ENCODE measurements at places on chromosomes 3 and 15. TPM values are rescaled to one million over a fixed set of nuclear protein-coding genes. Genes with fewer than 3 reads are reported as not detected.

- H3K4me3 ChIP-seq, result no peak overlapping the region
- no peaks in the 10 kb centered on the region for H3K4me1 ChIP-seq
- no peak for DNase-seq
- H3K36me3 ChIP-seq, result no peaks in the 10 kb centered on the region
Measured at GRCh38 chr3:33664195-33664594, 53.9 kb downstream of the CLASP2 start.

DNA sequence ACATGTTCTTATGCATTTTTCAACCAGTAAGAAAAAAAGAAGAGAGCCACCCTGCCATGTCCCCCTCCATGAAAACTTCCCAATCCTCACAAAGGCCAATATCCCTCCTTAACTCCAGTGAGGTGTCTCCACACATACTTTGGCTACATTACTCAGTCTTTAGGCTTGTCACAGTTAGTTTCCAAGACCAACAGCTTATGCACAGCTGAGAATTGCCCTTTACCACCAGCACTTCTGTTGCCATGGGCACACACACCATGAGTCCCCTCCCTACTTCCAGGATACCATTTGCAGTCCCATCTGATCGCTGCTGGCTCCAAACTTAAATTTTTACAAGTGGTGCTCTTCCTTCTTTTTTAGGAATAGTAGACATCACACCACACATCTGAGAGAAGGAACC is 150.3 kb upstream of the STRIT1 start:
- DNase-seq, result no peak
- no peak overlapping the region for H3K27ac ChIP-seq
- H3K27me3 ChIP-seq, result no peaks in the 10 kb centered on the region
- H3K36me3 ChIP-seq, result no peaks in the 10 kb centered on the region
- no peak overlapping the region for H3K4me3 ChIP-seq
- no peaks in the 10 kb centered on the region for H3K4me1 ChIP-seq

GRCh38 chr3:16513141-16514020 is at the start of gene RFTN1:
TSS of gene RFTN1 (minus strand) at chr3:16513699. CDS start at chr3:16493869, 19,830 bp downstream.
- peak within 1 kb of the TSS; percentile 76 for H3K27ac ChIP-seq
- H3K4me1 ChIP-seq, result no peaks in the 10 kb centered on the region
- H3K36me3 ChIP-seq, result no peaks in the 10 kb centered on the region
- no peaks in the 10 kb centered on the region for H3K27me3 ChIP-seq

GRCh38 chr15:87871258-87871681 is 385.3 kb downstream of the NTRK3 start:
- H3K36me3 ChIP-seq, result no peaks in the 10 kb centered on the region
- no peak overlapping the region for H3K27ac ChIP-seq
- no peaks in the 10 kb centered on the region for H3K27me3 ChIP-seq
- no peaks in the 10 kb centered on the region for H3K4me1 ChIP-seq
- DNase-seq, result no peak

The SEMA5B gene
- 0.15 TPM for total RNA-seq

The IL20RB gene
- 2.2 TPM for total RNA-seq

DNA sequence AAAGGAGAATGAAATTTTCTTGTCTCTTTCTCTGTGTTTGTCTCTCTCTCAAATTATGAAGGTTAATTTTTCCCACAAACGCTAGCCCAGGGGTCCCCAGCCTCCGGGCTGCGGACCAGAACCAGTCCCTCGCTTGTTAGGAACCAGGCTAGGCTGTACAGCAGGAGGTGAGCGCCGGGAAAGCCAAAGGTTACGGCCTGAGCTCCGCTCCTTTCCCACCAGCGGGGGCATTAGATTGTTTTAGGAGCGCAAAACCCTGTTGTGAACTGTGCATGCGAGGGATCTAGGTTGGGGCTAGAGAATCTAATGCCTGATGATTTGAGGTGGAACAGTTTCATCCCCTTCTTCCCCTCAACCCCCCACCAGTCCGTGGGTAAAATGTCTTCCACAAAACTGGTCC is 74.7 kb upstream of the ZNF385D start:
- no peaks in the 10 kb centered on the region for H3K36me3 ChIP-seq
- no peaks in the 10 kb centered on the region for H3K4me1 ChIP-seq
- H3K27ac ChIP-seq, result no peak overlapping the region
- no peak overlapping the region for H3K4me3 ChIP-seq

GRCh38 chr3:82202269-82202668 is 440.8 kb upstream of the GBE1 start:
- H3K27me3 ChIP-seq, result no peaks in the 10 kb centered on the region
- DNase-seq, result no peak
- H3K4me3 ChIP-seq, result no peak overlapping the region
- H3K36me3 ChIP-seq, result no peaks in the 10 kb centered on the region

DNA sequence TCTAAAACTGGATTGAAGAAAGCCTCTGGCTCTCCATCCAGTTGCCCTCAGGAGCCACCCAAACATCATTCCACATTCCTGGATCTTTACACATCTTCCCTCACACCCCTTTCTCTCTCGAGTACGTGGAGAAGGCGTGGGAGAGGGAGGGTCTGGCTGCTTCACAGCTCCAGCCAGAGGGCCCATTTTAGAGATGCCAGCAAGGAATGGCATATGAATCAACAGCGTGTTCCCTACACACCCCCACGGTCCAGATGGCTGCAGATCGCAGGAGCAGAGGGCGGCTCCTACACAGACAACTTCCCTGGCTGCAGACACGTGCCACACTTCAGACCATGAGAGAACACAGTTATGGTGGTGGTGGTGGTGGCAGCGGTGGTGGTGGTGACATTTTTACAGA is 280.1 kb downstream of the ERC2 start:
- H3K36me3 ChIP-seq, result no peaks in the 10 kb centered on the region
- H3K27ac ChIP-seq, result no peak overlapping the region
- no peaks in the 10 kb centered on the region for H3K4me1 ChIP-seq

- H3K27me3 ChIP-seq, result no peaks in the 10 kb centered on the region
- H3K4me1 ChIP-seq, result peaks cover 11% of the 10 kb centered on the region
- no peak overlapping the region for H3K4me3 ChIP-seq
- no peaks in the 10 kb centered on the region for H3K36me3 ChIP-seq
Measured at GRCh38 chr3:58063022-58063815, 55.0 kb downstream of the FLNB start.

GRCh38 chr3:52305926-52306325 is 10.2 kb upstream of the DNAH1 start:
- H3K4me1 ChIP-seq, result no peaks in the 10 kb centered on the region
- H3K27me3 ChIP-seq, result no peaks in the 10 kb centered on the region
- no peaks in the 10 kb centered on the region for H3K36me3 ChIP-seq
- no peak overlapping the region for H3K4me3 ChIP-seq
- H3K27ac ChIP-seq, result no peak overlapping the region

GRCh38 chr3:142943870-142944269 is 19.6 kb downstream of the PAQR9 start:
- H3K4me1 ChIP-seq, result no peaks in the 10 kb centered on the region
- no peak overlapping the region for H3K4me3 ChIP-seq
- no peak overlapping the region for H3K27ac ChIP-seq
- H3K36me3 ChIP-seq, result no peaks in the 10 kb centered on the region

DNA sequence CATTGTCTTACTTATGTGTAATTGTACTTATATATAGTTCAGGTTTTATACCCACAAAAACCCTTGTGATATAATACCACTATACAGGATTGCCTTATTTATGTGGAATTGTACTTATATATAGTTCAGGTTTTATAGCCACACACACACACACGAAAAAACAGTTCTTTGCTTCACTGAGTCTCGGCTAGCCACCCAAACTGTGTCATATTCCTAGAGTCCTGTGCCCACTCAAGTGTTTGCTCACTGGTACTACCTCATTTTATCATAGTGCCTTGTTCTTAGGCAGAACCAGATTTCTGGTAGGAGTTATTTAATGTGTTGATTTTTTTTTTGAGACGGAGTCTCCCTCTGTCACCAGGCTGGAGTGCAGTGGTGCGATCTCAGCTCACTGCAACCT is 12.5 kb downstream of the RASA2 start:
- no peaks in the 10 kb centered on the region for H3K36me3 ChIP-seq
- no peak overlapping the region for H3K27ac ChIP-seq
- no peaks in the 10 kb centered on the region for H3K27me3 ChIP-seq
- H3K4me1 ChIP-seq, result peaks cover 3% of the 10 kb centered on the region
- DNase-seq, result no peak

The RAB8B gene
- total RNA-seq, result 36.7 TPM

The LOXL1 gene
- 10.8 TPM for total RNA-seq

The CMTM8 gene
- total RNA-seq, result 4.2 TPM

The GNAT1 gene
- total RNA-seq, result not detected

DNA sequence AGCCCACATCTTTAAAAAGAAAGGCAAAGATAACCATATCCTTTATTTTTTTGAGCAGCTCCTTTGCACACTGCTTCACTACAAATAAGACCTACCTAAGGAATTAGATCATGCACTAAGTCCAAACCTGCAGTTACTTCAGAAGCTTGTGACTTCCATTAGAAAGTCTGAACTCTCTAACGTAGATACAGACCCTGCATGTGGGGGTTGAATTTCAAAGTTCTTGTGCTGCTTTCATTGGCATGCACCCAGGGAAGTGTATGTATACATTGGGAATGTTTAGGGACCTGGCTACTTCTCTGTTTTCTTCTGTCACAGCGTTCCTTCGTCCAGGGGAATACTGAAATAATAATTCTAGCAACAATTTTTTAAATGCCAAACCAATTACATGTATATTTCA is 185.2 kb upstream of the IL12A start:
- H3K27me3 ChIP-seq, result no peaks in the 10 kb centered on the region
- no peak for DNase-seq
- no peak overlapping the region for H3K27ac ChIP-seq
- H3K4me3 ChIP-seq, result no peak overlapping the region
- H3K4me1 ChIP-seq, result no peaks in the 10 kb centered on the region
- no peaks in the 10 kb centered on the region for H3K36me3 ChIP-seq

- H3K27me3 ChIP-seq, result no peaks in the 10 kb centered on the region
- H3K27ac ChIP-seq, result no peak overlapping the region
- no peaks in the 10 kb centered on the region for H3K4me1 ChIP-seq
- no peak for DNase-seq
- no peak overlapping the region for H3K4me3 ChIP-seq
- no peaks in the 10 kb centered on the region for H3K36me3 ChIP-seq
Measured at GRCh38 chr15:79408041-79408440, 24.1 kb upstream of the MINAR1 start.

The HRH1 gene
- 3.9 TPM for total RNA-seq

DNA sequence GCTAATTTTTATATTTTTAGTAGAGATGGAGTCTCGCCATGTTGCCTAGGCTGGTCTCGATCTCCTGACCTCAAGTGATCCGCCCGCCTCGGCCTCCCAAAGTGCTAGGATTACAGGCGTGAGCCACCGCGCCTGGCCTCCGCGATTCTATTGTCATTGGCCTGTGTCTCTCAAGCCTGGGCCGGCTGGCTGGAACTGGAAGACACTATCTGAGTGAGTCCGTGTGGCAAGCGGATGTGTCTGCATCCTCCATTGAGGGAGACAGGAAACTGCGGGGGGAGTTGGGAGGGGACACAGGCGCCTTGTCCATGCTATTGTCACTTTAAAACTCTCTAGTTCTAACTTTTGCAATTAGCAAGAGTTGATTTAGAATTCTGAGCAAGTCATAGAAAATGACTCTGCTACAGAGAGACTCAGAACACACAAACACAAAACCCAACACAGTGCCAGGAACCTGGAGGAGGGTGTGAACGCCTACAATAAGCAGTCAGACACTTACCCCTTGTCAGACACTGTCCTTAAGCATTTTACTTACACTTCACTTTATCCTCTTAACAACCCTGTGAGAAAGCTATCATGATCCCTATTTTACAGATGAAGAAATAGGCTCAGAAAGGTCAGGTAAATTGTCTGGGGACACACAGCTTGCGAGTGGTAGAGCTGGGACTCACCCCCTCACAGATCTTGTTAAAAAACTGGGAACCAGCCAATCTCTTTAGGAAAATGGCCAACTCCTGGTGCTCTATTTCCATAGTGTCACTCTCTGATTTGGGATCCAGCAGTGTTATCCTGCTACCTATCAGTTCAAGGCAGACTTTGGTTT is 38.7 kb downstream of the ANP32A start:
- H3K27me3 ChIP-seq, result no peaks in the 10 kb centered on the region
- H3K36me3 ChIP-seq, result no peaks in the 10 kb centered on the region
- no peaks in the 10 kb centered on the region for H3K4me1 ChIP-seq
- peak overlapping the region; percentile 21 for H3K27ac ChIP-seq
- DNase-seq, result no peak

DNA sequence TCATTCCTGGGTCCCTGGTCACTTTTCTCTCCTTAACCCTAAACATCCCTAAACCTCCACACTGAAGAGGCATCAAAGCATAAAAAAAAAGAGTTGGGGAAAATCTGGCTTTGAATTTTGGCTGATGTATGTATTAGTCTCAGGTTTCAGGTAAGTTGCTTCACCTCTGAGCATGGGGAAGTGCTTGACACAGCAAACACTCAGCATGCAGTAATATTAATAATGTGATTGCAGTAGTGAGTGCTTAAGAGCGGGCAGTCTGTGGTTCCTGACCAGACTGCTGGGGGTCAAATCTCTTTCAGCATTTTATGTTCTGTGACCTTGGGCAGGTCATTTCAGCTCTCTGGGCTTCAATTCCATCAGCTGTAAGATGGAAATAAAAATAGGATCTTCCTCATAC is 467.9 kb downstream of the SOX2 start:
- H3K4me1 ChIP-seq, result no peaks in the 10 kb centered on the region
- DNase-seq, result no peak
- no peak overlapping the region for H3K4me3 ChIP-seq
- no peaks in the 10 kb centered on the region for H3K36me3 ChIP-seq

GRCh38 chr15:65925338-65925737 is 56.0 kb downstream of the RAB11A start:
- DNase-seq, result no peak
- H3K4me3 ChIP-seq, result no peak overlapping the region
- no peak overlapping the region for H3K27ac ChIP-seq
- no peaks in the 10 kb centered on the region for H3K27me3 ChIP-seq

The MYO9A gene
- 86.5 TPM for total RNA-seq

- no peaks in the 10 kb centered on the region for H3K36me3 ChIP-seq
- no peaks in the 10 kb centered on the region for H3K27me3 ChIP-seq
- H3K27ac ChIP-seq, result peak overlapping the region; percentile 34
- no peaks in the 10 kb centered on the region for H3K4me1 ChIP-seq
- DNase-seq, result no peak
Measured at GRCh38 chr3:73743551-73743950, 118.8 kb upstream of the PDZRN3 start.

The LRRK1 gene
- 10.1 TPM for total RNA-seq

- H3K4me3 ChIP-seq, result no peak overlapping the region
- no peak for DNase-seq
- no peaks in the 10 kb centered on the region for H3K4me1 ChIP-seq
- no peaks in the 10 kb centered on the region for H3K36me3 ChIP-seq
- H3K27me3 ChIP-seq, result no peaks in the 10 kb centered on the region
- no peak overlapping the region for H3K27ac ChIP-seq
Measured at GRCh38 chr3:161239700-161240099, 18.6 kb downstream of the NMD3 start.

- H3K36me3 ChIP-seq, result no peaks in the 10 kb centered on the region
- H3K27me3 ChIP-seq, result peaks cover 8% of the 10 kb centered on the region
- no peak overlapping the region for H3K4me3 ChIP-seq
- H3K4me1 ChIP-seq, result no peaks in the 10 kb centered on the region
- no peak overlapping the region for H3K27ac ChIP-seq
Measured at GRCh38 chr15:93523481-93523880, 434.5 kb upstream of the RGMA start.

DNA sequence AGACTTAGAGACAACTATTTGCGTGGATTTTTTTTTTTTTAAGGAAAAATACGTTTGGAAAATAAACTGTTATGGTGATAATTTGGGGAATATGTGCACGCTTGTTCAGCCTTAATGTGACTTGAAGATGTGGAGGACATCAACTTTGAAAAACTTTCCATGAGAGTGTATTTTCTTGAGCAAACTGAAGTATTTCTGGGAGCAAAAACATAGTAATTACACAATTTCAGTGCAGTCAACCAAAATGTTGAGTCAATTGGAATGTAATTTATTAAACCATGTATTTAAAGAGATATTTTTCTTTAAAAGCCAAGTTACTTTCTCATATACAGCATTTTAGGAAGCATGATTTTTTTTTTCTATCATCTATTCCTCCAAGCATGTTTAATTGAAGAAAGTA is 80.3 kb upstream of the FLNB start:
- DNase-seq, result no peak
- no peak overlapping the region for H3K4me3 ChIP-seq
- H3K36me3 ChIP-seq, result no peaks in the 10 kb centered on the region
- no peak overlapping the region for H3K27ac ChIP-seq

The TMPRSS7 gene
- not detected for total RNA-seq

Measured in breast epithelium (tissue), 4 donors.